ENCODE measurements at places on chromosomes 1 and 21. TPM values are rescaled to one million over a fixed set of nuclear protein-coding genes. Genes with fewer than 3 reads are reported as not detected.

DNA sequence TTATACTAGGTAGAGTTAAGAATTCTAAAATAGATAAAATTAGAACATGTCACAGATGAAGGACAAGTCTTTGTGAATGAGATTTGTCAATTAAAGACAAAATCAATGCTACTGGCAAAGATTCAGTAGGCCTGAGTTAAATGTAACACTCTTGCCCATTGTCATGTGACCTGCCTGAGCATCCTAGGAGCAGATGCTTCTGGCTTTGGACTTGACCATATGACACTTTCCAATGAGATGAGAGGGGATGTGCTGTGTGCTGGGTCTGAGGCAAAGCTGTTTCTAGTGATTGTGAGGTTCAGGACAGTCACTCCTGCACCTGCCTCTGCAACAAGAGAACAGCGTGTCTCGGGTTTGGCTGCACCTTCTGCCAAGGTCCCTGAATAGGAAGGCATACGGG is 144.9 kb downstream of the HIVEP3 start:
- no peak for DNase-seq

DNA sequence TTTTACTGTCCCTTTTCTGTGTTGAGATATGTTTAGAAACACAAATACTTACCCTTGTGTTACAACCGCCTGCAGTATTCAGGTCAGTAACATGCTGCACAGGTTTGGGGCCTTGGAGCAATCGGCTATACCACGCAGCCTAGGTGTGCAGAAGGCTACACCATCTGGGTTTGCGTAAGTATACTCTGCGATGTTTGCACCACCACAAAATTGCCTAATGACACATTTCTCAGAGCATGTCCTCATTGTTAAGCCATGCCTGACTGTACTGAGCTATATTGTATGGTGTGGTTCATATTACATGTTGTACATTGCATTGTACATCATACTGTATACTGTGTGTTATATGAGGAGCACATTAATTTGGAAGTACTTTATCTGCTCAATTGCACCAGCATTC is 247.4 kb downstream of the RHOU start:
- DNase-seq: no peak

DNA sequence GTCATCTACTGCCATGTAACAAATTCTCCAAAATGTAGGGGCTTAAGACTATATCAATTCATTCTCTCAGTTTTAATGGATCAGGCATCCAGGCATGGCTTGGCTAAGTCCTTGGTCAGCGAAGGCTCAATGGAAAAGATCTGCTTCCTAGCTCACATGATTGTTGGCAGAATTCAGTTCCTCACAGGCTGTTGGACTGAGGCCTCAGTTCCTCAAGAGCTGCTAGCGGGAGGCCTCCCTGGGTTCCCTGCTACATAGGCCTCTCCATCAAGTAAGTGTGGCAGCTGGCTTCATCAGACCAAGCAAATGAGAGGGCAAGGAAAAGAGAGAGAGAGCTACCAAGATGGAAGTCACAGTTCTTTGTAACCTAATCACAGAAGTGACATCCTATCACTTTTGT is 19.6 kb upstream of the EYA3 start:
- no peak for DNase-seq

DNA sequence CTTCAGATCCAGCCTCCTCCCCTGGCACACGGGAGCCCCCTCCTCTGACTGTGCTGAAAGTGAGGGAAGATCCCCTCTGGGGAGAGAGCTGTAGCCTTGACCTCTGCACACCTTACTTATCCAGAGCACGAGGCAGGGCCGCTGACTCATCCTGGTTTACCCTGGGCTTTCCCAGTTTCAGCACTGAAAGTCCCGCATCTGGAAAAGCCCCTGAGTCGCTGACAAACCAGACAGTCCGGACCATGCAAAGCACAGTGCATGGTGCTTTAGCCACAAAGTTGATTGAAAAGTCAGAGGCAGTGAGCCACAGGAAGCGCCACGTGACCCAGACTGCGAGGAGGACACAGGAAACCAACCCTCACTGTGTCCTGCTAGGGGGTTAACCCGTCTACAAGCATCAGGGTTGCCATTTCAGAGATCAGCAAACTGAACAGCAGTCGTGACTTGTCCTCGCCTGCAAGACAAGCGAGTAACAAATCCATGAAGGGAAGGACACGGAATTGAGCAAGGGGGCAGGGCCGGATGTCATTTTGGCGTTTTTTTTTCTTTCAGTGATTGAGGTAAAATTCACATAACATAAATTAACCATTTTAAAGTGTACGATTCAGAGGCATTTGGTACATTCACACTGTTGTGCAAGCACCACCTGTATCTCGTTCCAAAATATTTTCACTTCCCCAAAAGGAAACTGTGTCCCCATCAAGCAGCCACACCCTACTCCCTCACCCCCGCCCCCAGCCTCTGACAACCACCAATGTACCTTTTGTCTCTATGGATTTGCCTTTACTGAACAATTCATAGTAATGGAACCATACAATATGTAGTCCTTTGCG is 19.9 kb upstream of the IFNGR2 start:
- peak; percentile 46 for DNase-seq

DNA sequence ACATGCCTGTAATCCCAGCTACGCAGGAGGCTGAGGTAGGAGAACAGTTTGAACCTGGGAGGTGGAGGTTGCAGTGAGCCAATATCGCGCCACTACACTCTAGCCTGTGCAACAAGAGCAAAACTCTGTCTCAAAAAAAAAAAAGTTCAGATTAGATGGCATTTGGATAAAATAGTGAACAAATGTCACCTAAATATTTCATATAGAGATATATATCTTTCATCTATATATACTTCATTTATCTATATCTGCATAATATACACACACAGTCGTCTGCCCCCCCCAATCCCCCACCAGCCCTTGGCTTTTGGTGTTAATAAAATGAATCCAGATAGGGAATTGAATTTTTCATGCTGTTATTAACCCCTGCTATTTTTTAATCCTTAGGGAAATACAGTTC is 5.0 kb downstream of the PPP1R15B start:
- DNase-seq: no peak

The INKA2 gene
- polyA plus RNA-seq: 59.2 TPM

The B3GALT2 gene
- polyA plus RNA-seq: 13.3 TPM

The NPL gene
- polyA plus RNA-seq: 10.4 TPM

The OR2T4 gene
- polyA plus RNA-seq: not detected

All from hindlimb muscle (tissue), 1 donor.